Upper lobe of right lung (tissue), 1 donor: ENCODE measurements at places on chromosomes 7 and 10. TPM values are rescaled to one million over a fixed set of nuclear protein-coding genes. Genes with fewer than 3 reads are reported as not detected.
A peak's percentile ranks its signal among the peaks of the same experiment; 100 is the strongest.

DNA sequence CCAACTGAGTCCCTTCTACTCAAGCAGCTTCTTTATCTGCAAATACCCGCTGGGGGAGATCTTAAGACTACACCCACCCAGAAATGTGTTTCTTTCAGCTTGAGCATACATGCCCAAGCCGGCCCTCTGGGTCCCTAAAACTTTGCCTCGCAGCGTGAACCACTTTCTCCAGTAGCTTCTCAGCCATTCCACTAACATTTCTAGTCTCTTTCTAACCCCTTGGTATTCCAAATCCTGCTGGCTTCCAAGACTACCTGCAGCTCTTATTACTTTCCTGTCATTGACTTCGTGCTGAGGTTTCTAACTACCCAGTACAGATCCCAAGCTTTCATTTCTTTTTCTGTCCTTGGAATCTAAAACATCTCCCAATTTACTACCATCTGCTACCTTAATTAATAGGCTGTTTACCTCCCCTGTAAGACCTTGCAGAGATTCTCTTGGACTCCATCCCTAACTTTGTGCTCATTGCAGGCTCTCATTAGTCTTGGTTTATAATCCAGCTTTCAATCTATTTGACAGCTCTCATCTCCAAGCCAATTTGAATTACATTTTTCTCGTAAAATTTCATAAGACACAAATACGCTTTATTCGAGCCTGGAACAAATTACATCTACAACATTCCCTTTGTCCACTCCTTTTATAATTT lies 153.6 kb downstream of the FGFR2 start:
- H3K4me3 ChIP-seq: no peak overlapping the region
- no peaks in the 10 kb centered on the region for H3K27me3 ChIP-seq
- DNase-seq: no peak
- no peaks in the 10 kb centered on the region for H3K36me3 ChIP-seq

DNA sequence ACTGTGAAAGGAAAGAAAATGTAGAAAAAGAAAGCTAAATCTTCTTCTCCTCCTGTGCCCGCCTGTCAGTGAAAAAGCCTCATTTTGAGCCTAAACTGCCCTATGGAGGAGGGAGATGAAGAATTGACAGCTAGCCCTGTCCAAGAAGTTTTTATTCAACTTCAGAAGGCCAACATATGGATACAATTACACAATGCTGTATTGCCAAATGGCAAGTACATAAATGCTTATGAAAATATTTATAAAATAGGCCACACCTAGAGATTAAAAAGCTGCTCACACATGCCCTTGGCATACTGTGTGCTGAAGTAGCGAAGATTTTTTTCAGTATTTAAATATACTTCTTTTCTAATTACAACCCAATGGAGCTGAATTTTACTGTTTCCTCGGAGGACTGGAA lies 65.1 kb upstream of the NEBL start:
- H3K4me3 ChIP-seq: no peak overlapping the region
- no peaks in the 10 kb centered on the region for H3K36me3 ChIP-seq
- no peaks in the 10 kb centered on the region for H3K27me3 ChIP-seq
- H3K27ac ChIP-seq: no peak overlapping the region

GRCh38 chr7:112056409-112056808 lies 149.8 kb downstream of the DOCK4 start:
- H3K4me3 ChIP-seq: no peak overlapping the region
- no peaks in the 10 kb centered on the region for H3K36me3 ChIP-seq
- DNase-seq: no peak
- H3K4me1 ChIP-seq: peaks cover 36% of the 10 kb centered on the region
- H3K27ac ChIP-seq: no peak overlapping the region

DNA sequence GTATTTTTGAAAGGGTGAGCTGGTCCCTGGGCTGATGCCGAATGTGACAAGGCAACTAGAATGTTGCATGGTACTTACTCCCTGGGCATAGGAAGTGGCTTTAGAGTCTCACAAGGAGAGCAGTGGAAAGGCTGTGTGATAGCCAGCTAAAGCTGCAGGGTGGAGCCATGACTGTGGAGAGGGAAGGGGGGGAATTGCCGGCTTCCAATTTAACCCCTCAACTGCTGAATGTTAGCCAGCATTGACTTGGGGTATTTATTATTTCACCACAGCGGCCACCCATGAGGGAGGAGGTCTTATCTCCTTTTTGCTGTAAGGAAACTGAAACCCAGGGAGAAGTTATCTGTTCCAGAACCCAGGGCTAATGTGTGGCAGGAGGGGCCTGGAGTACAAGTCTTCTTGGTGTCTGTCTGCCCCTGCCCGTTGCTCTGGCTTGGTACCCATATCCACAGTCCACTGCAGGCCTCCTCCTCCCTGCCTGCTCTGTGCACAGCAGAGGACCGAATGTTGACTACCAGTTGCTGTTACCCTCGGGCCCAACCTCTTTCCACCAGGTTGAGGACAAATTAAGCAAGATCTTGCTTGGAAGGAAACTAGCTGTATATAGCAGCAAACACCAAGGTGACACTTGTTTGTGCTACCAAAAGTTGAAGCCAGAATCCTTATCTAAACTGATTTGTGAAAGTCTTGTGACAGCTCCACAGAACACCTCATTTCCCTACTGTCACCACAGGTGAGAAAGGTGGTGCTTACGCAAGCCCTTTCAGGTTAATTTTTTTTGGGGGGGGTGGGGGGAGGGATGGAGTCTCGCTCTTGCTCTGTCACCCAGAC lies 37.6 kb downstream of the WBP1L start:
- no peaks in the 10 kb centered on the region for H3K36me3 ChIP-seq
- no peak for DNase-seq
- H3K4me3 ChIP-seq: no peak overlapping the region
- peak overlapping the region; percentile 88 for H3K27ac ChIP-seq

GSTK1 gene
- total RNA-seq: 149 TPM

AOAH gene
- total RNA-seq: 20.8 TPM

CRPPA gene
- 2.9 TPM for total RNA-seq
